ENCODE measurements at places on chromosomes 5 and 9.

- no peak for DNase-seq
Measured at GRCh38 chr9:12723409-12724028, 30.3 kb downstream of the TYRP1 start.

DNA sequence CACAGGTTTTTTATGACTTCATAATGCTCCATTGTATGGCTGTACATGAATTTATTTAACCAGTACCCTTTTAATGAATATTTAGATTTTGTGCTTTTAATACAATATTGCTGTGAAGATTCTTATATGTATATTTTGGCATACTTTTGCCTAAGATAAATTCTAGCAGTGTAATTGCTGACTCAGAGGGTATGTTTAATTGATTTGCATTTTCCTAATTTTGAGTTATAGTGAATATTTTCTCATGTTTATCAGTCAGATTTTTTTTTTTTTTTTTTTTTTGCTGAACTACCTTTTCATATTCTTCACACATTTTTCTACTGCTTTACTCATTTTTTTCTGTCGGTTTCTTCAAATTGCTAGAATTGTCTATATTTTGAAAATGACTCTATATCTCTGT is 222.6 kb downstream of the VPS13A start:
- no peak for DNase-seq

GRCh38 chr5:78458843-78459242 is 98.4 kb downstream of the SCAMP1 start:
- DNase-seq, result no peak

- peak; percentile 44 for DNase-seq
Measured at GRCh38 chr9:33446240-33446945, 1.0 kb downstream of the AQP3 start.

DNA sequence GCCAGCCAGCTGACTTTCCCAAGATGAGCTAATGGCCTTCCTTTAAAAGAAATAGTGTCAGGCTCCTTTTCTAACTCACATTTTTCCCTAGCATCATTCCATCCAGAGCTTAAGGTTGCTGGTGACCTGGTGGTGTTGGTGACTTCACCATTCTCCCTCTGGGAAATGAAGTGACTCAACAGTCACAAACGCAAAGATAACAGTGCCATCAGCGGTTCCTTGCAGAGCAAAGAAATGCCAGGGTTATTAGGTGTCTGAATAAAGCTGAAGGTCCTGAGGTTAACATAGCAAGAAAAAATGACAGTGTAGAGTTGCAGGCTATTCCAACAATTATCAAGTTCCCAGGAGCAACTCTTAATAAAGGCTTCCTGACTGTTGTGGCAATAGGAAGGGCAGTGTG is 111.8 kb upstream of the SLC44A1 start:
- no peak for DNase-seq

- DNase-seq, result no peak
Measured at GRCh38 chr9:12659220-12659619, 34.0 kb upstream of the TYRP1 start.

DNA sequence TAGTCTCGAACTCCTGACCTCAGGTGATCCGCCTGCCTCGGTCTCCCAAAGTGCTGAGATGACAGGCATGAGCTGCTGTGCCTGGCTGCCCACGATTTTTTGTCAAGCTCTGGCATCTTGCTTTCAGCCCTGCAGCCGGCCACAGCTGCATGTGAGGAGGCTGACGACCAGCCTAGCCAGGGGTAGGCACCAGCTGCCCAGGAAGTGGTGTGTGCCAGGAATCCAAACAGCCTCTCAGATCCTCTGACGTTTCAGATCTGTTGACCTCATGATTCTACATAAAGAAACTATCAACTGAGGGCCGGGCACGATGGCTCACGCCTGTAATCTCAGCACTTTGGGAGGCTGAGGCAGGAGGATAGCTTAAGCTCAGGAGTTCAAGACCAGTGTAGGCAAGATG is 19.0 kb downstream of the DYNC2I2 start:
- no peak for DNase-seq

DNA sequence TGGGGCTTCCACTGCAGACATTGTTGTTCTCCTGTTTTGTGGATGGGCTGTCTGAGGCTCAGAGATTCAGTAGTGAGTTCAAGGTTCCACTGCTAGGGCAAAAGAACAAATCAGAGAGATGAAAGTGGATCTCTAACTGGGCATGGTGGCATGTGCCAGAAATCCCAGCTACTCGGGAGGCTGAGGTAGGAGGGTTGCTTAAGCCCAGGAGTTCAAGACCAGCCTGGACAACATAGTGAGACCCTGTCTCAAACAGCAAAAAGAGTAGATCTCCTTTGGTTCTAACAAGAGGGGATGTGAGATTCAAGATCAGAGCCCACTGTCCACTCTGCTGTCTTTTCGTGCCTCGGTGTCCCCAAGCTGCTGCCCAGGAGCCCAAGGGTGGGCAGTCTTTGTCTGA is 11.8 kb upstream of the NDST1 start:
- DNase-seq, result no peak

DNA sequence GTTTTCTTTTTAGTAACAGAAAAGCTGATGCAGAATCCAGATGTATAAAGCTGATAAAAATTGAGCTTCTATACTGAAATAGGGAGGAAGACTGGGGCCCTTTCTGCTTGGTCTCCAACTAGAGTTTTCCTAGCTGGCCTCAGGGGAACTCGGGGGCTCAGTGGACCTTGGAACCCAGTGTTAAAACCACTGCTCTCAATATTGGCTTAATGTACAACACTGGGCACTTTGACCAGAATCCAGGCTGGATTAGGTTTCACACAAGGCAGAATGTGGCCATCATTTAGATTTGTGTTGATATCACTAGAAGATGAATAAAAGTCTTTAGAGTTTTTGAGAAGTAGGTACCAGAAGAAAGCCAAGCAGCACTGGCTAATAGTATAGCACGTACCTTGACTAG is 114.7 kb downstream of the GDNF start:
- DNase-seq, result no peak

GRCh38 chr9:113475992-113476391 is 12.5 kb downstream of the RGS3 start:
- DNase-seq, result no peak

DNA sequence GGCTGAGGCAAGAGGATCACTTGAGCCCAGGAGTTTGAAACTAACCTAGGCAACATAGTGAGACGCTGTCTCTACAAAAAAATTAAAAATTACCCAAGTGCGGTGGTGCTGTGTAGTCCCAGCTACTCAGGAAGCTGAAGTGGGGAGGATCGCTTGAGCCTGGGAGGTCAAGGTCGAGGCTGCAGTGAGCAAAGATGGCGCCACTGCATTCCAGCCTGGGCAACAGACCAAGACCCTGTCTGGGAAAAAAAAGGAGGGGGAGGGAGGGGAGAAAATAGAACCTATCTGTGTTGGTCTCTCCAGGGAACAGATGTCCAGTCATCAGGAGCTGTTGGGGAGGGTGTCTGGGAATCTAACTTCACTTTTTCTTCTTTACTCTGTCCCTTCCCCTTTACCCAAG is 24.3 kb downstream of the MAT2B start:
- DNase-seq, result no peak

- no peak for DNase-seq
Measured at GRCh38 chr5:14182761-14183160, 39.6 kb downstream of the TRIO start.

DNA sequence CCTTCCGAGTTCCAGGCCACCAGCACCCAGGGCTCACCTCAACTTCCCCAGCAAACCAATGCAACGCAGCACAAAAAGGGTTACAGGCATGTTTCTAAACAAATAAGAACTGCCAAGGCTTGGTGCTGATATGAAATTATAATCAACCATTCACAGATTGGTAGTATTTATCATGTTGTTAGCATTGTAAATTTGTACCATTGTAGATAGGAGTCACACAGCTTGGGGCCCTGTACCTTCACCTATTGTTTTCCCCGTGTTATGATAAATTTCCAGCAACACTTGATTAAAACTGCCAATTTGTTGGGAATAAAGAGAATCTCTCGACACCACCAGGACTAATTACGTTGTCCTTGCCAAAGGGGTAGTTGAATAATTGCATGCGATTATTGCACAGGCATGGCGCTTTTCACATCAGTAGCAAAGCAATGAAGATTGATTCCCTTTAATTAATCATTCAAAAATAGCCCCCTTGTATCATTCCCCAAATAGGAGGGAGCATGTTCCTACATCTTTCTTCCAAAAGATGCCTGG is 454.1 kb downstream of the ZNF608 start:
- no peak for DNase-seq

DNA sequence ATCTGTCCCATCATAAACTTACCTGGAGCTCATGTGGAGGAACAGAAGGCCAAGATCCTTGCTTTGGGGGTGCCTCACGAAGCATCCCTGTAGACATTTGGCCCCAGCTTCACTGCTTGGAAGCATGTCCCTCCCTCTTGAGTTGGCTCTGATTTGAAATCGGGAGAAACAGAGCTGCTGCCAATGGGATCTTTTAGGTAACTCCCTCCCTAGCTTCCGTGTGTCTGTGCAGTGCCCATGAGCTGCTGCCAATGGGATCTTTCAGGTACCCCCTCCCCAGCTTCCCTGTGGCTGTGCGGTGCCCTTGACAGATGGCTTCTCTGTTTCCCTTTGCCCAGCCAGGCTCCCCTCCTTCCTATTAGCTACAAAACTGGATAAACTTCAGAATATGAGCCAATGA is 178.0 kb downstream of the NR3C1 start:
- DNase-seq, result no peak

- no peak for DNase-seq
Measured at GRCh38 chr5:36632363-36632664, 25.9 kb downstream of the SLC1A3 start.

DNA sequence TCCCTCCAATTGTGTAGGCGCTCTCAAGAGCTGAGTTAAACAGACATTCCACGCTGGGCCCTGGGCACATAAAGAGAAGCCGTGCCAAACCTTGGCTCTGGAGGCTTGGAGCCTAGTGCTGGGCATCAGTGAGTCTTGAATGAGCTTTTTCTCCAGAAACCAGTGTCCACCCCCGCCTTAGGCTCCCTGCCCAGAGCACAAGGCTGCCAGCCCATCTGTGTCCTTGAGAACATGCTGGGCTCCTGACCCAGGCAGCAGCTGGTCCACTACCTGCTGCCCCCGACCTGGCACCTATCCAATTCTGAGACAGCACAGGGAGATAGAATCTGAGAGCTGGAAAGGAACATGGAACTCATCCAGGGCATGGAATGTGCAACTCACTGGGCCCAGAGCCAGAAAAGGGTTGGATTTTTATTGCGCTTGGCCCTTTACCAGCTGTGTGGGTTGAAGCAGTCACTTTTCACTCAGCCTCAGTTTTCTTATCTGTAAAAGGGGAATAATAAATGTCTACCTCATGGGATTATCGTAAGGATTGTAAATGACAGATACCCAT is 92.4 kb upstream of the CPLX2 start:
- no peak for DNase-seq

- no peak for DNase-seq
Measured at GRCh38 chr5:608429-609370, 3.4 kb upstream of the CEP72 start.

GRCh38 chr9:69357030-69357775 is 32.2 kb downstream of the ENTREP1 start:
- no peak for DNase-seq

DNA sequence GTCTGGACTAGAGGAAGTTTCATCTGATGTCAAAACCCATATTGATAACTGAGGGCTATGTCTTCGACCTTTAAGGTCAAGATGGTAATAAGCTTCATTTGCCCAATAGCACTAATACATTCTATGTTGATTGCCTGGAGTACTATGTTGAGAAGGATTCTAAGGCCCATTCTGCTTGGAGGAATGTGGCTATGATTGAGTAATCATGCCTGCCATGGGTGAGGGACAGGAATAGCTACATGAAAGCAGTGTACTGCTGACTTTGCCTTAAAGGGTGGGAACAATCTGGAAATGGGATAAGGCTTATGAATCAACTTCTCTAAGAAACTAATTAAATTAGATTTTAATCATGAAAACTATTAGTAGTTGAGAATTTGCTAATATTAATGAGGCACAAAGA is 13.6 kb downstream of the NNT start:
- no peak for DNase-seq

DNA sequence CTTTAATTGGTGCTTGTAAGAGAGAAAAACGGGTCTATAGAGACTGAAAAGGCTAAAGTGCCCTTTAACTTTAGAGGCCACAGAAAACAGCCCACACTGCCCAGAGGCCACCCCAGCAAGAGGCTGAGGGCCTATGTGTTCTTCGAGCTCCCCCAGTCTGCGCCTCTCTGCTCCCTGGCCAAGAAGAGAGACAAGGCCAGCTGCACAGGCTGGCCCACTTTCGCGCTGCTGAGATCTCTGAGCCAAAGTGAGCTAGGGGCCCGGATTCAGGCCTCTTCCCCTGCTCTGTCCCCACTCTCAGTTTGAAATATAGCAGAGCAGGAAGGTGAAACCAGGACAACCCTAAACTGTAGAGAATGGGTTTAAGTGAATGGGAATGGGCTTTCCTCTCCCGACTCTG is 132.0 kb upstream of the TRIM32 start:
- no peak for DNase-seq

DNA sequence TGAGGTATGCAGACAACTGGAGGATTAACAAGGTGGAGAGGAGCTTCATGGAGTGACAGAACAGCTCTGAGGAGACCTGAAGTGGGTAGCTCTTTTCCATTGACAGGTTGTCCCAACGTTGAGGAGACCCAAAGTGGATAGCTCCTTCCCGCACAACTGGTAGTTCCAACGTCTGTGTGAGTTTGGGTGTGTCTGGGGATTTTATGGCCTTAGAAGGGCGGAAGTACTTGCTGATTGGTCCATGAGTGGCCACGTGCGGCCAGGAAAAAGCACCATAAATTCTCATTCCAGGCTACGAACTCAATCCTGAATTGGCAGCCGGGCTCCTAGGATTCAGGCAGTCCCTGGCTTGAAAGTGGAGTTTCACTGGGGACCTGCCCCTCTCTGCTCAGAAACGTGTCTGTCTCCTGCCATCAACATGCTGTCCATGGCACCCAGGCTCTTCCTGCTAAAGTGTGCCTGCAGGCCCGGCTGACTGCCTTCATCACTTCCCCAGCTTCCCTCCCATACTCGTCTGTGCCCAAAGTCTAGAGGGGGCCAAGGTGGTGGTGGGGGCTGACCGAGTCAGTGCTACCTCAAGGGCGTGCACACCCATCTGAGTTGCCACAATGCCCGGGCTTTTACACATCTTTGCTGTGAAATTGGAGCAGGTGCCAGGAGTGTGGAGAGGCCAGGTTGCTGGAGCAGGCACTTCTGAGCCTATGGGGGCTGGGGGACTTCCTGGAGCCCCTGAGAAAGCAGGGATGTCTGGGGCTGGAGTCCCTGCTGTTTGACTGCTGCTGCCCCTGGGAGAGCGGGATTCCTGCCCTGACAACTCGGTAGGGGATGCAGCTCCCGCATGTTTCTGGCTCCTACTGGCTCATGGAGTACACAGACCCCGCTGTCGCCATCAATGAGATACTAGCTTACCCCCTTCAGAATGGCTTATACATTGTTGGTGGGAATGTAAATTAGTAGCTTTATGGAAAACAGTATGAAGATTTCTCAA is 2034.6 kb upstream of the ACO1 start:
- DNase-seq, result no peak

All from activated naive CD8-positive, alpha-beta T cell treated with anti-CD3 and anti-CD28 coated beads, Interleukin-2, amount 50 U/mL, for 24 hours (primary cell).